Renal pelvis (tissue), 12 donors: ENCODE measurements at places on chromosomes 3 and 15.

DNA sequence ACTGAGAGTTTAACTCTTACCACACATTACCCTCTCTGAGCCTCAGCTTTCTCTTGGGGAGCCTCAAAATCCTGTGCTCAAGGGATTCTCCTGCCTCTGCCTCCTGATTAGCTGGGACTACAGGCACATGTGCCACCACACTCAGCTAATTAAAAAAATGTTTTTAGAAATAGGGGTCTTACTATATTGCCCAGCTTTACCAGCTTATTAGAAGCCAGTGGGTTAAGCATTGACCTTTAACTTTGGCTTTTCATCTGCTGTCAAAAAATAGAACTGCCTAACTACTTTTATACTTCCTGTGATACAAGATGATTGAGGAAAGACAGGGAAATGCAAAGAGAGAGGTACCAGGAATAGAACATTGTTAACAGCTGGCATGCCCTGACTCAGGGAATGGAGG, 27.3 kb downstream of the MYO1E start:
- no peak for DNase-seq

DNA sequence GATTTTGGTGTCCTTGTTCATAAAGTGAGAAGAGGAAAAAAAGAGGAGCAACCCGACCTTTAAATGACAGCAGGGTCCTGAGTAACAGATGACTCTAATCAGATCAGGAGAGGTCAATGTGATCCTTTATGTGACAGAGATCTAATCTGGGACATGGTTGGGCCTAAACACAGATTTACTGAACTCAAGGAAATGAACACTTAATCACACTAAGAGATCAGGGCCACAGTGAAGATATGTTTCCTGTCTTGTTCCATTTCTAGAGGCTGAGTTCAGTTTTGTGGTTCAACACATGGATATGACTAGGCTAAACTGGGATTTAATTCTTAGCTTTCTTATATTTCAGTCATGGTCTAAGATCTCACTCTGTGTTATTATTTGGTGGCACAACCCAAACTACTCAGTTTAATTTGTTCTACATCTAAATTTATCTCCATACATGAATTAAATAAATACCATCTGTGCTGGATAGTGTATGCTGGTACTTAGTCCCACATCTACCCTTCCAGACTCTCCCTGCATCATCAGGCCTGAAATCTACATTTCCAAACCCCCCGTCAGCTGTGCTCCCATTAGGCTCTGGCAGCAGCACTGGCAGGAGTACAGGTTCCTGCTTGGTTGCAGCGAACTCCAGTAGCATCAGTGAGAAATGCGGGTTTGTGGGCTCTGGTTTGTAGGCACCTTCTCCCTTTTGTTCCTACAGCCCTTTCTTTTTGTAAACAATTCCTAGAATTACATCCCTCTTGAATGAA, 22.6 kb downstream of the SFMBT1 start:
- DNase-seq, result no peak

- no peak for DNase-seq
Measured at GRCh38 chr3:195070336-195070735, 200.6 kb downstream of the XXYLT1 start.

DNA sequence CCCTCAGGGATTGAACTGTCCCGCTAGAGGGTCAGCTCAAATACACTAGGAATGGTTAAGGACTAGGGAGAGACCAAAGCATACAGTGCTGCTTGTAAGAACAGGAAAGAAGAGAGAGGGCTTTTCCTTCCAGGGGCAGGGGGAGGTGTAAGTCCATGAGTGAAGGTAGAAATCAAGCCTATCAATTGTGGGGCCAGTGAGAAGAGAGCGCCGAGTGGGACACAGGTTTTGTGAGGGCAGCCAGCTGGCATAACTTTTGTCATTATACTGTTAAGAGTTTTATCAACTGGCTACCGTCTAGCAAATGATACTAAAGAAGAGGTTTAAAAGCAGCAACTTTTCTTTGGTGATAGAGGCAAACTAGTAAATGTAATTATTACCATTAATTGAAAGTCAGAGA, 45.0 kb downstream of the LMCD1 start:
- no peak for DNase-seq

- no peak for DNase-seq
Measured at GRCh38 chr3:59809016-59809415, 759.2 kb upstream of the CFAP20DC start.

- peak; percentile 28 for DNase-seq
Measured at GRCh38 chr3:135806317-135806716, 159.2 kb upstream of the PPP2R3A start.

- no peak for DNase-seq
Measured at GRCh38 chr3:125051715-125052581, 3.8 kb downstream of the HEG1 start.

- DNase-seq, result no peak
Measured at GRCh38 chr3:81419228-81419627, 342.2 kb downstream of the GBE1 start.

GRCh38 chr3:172119266-172119969, 80.0 kb downstream of the FNDC3B start:
- no peak for DNase-seq

- DNase-seq, result no peak
Measured at GRCh38 chr3:66136597-66136996, 84.2 kb upstream of the SLC25A26 start.

GRCh38 chr3:36890261-36890660, 54.6 kb downstream of the TRANK1 start:
- no peak for DNase-seq

GRCh38 chr3:134312072-134312872, 61.6 kb upstream of the RYK start:
- no peak for DNase-seq

GRCh38 chr15:40252438-40253166, 13.7 kb downstream of the PAK6 start:
- DNase-seq, result no peak

- no peak for DNase-seq
Measured at GRCh38 chr15:67878712-67879206, 38.9 kb upstream of the RNU6-1 start.

- no peak for DNase-seq
Measured at GRCh38 chr15:56804938-56805337, 71.6 kb upstream of the ZNF280D start.

DNA sequence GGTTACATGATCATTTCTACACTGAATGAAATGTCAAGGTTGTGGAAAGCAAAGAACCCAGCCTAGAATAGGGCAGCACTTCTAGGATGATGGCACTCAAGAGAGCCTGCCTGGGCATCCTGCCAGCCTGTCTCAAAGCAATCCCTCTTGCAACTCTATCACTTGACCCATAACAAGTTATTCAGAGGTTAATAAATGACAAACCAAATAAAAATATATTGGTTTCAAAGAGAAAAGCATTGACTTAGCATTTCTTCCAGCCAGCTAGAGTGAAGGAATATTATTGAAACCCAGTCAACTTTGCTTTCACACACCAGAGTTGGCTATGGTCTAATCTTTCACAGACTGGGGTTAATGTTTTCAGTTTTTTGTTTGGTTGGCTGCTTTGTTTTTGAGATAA, 214.6 kb upstream of the UBE2E2 start:
- DNase-seq, result no peak

DNA sequence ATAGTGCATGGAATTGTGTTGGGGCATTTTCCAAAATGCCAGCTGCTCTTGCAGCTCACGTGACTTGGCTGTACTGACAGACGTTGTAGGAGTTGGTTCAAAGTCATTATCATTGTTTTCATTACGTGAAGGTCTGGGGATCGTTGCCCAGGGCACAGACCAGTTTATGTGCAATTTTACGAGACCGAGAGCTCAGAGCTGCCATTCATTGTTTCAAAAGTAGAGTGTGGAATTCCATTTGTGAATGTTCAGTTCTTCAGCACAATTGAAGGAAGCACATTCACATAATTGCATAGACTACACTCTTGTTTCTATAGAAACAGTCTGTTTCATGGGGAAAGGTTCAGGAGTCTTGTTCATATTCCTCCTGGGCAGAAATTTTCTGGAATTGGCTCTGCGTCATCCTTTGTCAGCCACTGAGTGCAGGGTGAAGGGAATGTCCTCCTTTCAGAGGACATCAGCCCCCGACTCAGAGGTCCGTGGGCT, 54.5 kb downstream of the GABRG3 start:
- no peak for DNase-seq

DNA sequence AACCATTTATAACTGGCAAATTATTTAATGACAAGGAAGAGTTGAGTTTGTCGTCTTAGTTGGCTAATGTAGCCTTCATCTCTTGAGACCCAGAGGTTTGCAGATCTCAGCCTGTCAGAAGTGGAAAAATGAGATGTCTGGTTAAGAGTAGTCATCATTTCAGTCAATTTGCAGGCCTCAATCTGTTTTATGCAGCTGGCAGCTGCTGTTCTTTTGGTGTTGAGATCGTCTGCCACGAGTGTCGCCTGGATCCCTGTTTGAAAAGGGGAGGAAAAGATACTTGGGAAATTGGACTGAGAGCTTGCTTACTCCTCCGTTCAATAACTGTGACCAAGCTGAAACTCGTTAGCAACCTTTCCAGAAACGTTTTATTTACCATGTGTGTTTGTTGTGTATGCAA, 2.3 kb downstream of the PHLDB2 start:
- DNase-seq, result no peak

DNA sequence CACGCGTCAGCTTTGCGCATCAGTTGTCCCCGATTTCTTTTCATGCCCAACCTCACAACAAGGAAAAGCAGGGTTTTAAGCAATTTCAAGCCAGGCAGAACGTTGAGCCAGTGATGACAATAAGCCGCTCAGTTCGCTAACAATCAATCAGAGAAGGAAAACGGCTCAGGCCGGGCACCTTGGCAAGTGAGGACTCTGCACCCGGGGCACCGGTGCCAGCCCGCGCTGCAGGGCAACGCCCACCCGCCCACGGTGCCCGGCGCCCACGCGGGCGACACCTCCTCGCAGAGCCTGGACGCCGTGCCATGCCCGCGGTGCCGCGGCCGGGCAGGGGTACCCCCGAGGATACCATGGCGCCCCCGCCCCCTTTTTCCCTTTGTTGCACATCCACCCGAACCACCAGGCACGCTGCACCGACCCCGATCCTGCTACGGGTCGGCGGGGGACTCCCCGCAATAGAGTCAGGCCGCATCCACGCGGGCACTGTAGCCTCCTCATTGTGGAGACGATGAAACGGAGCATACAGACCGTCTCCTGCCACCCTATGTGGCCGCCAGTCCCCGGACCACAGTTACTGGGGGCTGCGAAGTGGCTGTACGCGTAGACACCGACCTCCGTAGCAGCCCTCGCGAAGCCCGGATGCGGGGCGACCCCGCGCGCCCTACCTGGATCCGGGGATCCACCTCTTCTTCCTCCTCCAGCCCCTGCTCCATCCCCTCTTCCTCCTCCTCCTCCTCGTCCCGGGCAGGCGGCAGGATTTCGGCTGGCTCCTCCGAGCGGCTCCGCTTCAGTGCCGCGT, 581 bp downstream of the SH3BP5 start:
- no peak for DNase-seq

- DNase-seq, result no peak
Measured at GRCh38 chr15:90787881-90788280, 70.7 kb downstream of the BLM start.

GRCh38 chr3:194756791-194757325, 71.2 kb downstream of the FAM43A start:
- no peak for DNase-seq

GRCh38 chr3:183518491-183519251, 36.8 kb downstream of the KLHL6 start:
- no peak for DNase-seq

DNA sequence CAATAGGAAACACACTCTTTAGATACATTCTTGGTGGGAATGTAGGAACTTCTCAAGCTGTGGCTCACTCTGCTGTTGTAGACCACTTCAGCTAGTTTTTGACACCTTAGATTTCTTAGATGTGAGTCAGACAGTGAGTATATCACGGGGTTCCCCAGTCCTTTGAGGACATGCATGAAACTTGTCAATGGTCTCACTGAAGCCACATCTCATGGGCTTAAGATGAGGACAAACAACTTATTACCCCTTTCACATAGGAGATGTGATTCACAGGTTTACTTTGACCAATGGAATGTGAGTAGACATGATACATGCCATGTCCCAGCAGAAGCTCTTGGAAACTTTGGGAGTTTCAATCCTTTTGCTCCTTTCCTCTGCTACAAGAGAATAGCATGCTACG, 325.5 kb downstream of the CHST2 start:
- no peak for DNase-seq

- no peak for DNase-seq
Measured at GRCh38 chr3:170826047-170826446, 43.9 kb downstream of the RPL22L1 start.

DNA sequence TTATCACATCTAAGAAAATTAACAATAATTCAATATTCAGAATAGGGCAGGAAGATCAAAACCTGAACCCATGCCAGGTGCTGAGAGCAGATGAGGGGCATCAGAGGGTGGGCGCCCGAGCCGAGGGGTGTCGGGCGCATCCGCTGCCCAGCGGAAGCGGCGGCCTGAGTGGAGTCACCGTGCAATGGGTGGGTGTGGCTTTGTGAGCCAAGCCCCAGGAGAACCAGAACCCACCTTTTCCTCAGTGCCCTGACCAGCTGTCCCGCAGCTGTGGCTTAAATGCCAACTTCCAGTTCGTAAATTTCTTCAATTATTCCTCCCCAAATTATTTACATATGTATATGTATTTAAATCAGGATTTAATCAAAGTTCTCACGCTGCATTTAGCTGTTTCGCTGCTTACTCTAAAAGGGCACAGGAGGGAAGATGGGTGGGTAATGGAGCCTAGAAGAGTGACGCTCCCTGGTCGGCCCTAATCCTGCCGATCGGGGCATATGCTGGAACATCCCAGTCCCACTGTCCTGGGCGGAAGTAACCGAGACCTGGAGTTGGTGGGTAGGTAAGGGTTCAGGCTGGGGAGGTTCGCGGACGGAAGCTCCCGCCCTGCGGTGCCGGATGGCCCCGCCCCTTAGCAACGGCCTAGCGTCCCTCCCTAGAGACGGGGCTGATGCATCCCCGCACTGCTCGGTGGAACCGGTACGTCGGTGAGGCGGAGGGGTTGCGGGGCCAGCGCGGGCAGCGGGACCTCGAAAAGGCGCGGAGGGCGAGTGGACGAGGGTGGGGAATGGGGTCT, 1.3 kb downstream of the DNAH1 start:
- DNase-seq, result peak; percentile 66

GRCh38 chr15:25054943-25055342, 100.2 kb downstream of the SNRPN start:
- no peak for DNase-seq

- no peak for DNase-seq
Measured at GRCh38 chr3:100844063-100844936, 135.0 kb downstream of the TFG start.

- DNase-seq, result no peak
Measured at GRCh38 chr3:197542741-197543454, 12.9 kb downstream of the BDH1 start.

GRCh38 chr15:67824976-67825880, at the start of gene SKOR1:
SKOR1 (plus strand) TSS chr15:67825509; CDS start chr15:67825603, 94 bp downstream.
- DNase-seq, result no peak

- DNase-seq, result no peak
Measured at GRCh38 chr3:69204315-69204957, 82.0 kb upstream of the LMOD3 start.
